Activated gamma-delta T cell treated with Interleukin-2 at 50 U/mL for 16 hours (primary cell): ENCODE measurements at places on chromosomes 16 and 17.
A peak's percentile ranks its signal among the peaks of the same experiment; 100 is the strongest.

DNA sequence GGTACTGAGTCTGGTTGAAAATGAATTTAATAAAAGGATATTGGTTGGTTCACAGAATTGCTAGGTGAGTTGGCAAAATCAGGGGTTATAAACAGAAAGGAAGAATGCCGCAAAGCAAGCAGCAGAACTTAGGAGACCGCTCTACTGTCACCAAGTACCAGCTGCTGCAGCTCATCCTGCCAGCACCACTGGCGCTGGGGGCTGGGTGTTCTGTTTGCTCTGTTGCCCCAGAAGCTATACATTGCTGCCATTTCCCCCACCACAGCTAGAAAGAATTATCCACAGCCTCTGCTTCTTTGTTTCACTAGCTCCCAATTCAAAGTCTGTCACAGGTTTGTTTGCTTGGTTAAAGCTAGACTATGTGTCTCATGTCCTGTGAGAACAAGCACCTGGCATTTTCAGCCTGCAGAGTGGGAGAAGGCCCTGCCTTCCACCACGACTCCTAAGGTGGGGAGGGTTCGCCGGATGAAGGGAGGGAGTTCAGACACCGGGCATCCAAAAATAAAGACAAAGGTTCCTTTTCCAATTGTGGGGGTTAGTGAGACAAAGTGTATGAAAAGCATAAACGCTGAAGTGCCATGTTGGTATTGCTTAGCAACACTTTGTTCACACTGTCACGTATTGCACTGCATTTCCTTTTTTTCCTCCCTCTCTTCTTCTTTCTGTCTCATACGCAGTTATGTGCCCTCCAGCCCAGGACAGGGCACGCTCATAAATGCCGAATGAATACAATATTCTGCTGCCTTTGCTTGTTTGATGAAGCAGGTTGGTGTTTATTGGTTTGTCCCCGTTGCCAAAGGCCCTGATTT, 9.6 kb upstream of the CPD start:
- no peak for DNase-seq

GRCh38 chr17:36089888-36090836, at the start of gene CCL3:
TSS of gene CCL3 (minus strand) at chr17:36090143. CDS start at chr17:36090058, 85 bp downstream.
- no peak for DNase-seq

DNA sequence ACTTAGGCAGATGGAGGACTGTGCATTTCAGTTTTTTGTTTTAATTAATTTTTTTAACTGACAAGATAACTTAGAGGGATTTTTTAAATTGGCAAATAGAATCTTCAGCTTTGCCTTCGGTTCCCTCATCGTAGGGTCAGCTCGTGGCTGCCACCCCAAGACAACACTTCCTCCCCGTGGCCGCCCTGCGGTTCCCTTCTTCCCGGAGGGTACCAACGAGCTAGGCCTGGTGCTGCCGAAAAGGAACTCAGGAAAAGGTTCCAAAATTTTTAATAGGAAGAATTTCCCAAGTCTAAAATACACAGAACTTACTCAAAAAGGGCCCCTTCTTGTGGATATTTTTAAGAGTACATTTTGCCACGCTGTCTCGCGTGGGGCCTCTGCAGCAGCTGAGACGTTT, 210.4 kb upstream of the CHMP6 start:
- no peak for DNase-seq

GRCh38 chr16:85995541-85996423, 96.8 kb downstream of the IRF8 start:
- DNase-seq = no peak

DNA sequence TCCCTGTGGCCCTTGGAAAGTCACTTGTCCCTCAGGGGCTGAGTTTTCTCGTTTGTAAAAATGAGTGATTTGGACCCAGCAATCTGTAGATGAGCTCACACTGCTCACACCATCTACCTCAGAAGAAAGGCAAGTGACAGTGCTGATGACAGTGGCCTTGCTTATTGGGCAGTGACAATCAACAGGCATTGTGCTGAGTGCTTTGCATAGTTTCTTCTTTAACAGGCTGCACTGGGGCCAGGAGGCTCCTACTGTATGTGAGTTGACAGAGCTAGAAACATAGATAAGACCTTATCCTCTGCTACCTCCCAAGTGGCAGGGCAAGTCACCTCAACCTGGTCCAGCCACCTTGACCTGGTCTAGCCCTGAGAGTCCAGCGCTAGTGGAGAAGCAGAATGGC, 29.7 kb upstream of the SLC12A3 start:
- no peak for DNase-seq

DNA sequence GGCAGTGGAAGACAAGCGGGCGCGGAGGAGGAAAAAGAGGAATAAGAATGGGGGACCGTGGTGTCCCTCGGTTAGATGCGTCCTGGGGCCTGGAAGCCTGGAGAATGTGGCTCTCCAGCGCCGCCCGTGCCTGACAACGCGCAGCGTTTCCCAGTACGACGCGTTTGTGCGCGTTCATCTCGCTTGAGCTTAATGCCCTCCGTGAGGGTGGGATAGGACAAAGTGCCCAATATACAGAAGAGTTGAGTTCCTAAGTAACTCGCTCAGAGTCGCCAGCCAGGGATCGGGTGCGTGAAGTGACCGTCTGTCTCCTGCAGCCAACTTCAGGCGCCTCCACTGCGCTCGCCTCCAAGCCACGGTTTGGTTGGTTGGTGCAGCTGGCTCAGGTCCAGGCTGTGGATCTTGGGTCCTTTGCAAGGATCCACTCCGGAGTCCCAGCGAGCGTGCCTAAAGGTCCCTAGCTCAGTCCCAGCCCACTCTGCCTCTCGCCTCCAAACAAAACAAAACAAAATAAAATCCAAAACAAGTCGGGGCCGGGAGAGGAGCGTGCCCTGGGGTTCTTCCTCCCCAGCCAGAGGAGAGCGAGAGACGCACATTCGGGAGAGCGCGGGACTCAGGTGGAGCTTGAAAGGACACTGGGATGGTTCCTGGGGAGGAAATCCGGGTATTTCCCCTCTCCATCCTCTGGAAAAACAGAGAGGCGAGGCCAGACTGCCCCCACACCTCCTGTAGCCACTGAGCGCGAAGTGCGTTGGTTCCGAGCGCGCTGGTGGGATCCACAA, 974 bp downstream of the GALR2 start:
- DNase-seq = no peak

- no peak for DNase-seq
These were observed 102.4 kb downstream of the ENGASE start for GRCh38 chr17:79176792-79177601.

GRCh38 chr17:9533441-9533840, 42.2 kb downstream of the STX8 start:
- no peak for DNase-seq

DNA sequence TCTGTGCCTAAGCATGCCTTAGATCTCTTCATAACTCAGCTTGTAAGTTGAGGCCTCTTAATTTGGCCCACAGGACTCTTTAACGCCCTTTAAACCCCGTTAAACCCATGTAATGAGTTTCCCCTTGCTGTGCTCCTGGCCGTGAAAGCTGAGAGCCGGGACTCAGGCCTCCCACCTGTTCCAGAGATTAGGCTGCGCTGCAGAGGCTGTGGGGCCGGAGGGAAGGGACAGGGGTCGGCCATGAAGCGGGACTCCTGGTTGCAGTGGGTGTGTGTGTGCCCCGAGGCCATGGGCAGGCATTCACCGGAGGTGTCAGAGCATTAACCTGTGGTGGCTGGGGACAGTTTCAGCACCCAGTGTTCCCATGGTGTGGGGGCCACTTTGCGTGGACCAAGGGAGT, 150.8 kb upstream of the IRX3 start:
- DNase-seq = no peak

- DNase-seq = no peak
These were observed 12.5 kb downstream of the FAHD1 start for GRCh38 chr16:1839554-1839953.

GRCh38 chr16:63613701-63614100, 1508.2 kb downstream of the CDH11 start:
- no peak for DNase-seq

DNA sequence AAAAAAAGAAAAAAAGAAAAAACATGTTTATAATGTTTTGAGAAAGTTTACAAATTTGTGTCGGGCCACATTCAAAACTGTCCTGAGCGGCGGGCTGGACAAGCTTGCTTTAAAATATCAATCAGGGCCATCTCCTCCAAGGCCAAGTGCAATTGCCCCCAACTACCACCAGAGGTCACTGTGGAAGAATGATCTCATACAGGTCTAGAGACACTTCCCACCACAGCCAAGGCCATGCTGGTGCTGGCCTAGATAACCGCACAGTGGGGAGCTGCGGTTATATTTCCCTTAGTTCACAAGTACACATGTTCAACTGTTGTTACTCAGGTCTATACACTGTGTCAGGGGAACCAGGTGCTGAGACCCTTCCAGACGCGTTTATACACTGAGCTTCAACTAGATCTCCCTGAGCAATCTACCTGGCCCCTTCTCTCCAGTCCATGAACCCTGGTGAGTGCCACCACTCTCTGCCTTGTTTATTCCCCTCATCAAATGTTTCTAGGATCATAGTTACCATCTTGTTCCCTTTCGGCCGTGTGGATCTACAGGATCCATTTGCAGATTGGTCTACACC, 83.8 kb upstream of the CCL2 start:
- peak; percentile 38 for DNase-seq

DNA sequence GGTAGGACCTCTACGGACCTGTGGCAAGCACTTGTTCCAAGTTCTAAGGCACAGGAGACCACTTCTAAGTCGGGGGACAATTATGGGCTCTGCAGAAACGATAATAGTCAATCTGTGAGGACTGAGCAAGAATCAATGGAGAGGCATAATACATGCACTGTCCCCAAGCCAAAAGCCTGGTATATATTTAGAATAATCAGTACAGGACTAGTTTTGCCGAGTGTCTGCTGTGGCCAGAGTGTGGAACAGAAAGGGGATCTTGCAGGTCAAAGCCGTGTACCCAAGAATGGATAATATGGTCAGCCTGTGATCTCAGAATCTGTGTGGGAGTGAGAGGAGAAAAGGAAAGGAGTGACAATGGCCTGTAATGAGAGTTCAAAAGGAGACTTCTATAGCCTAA, 80.2 kb upstream of the GNAO1 start:
- DNase-seq = no peak

DNA sequence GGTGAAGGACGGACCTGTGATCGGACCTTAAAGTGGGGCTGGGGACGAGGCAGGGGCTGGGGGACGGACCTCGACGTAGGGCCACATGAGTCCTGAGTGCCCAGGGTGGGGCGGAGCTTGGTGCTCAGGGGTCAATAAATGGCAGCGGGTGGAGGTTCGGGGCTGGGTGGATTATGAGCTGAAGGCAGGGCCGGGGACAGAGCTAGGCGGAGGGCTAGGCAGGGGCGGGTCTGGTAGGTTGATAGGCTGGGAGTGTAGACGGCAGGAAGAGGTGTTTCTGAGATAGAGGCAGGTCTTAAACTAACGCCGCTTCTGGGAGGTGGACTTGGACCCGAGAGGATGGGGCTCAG, 733 bp downstream of the CHRNB1 start:
- DNase-seq = peak; percentile 42

- no peak for DNase-seq
These were observed 21.9 kb upstream of the DLX4 start for GRCh38 chr17:49946964-49947584.

- DNase-seq = no peak
These were observed 50.8 kb upstream of the PVALEF start for GRCh38 chr17:81114351-81115093.

- peak; percentile 41 for DNase-seq
These were observed 11.3 kb downstream of the OSBPL7 start for GRCh38 chr17:47810200-47810821.

DNA sequence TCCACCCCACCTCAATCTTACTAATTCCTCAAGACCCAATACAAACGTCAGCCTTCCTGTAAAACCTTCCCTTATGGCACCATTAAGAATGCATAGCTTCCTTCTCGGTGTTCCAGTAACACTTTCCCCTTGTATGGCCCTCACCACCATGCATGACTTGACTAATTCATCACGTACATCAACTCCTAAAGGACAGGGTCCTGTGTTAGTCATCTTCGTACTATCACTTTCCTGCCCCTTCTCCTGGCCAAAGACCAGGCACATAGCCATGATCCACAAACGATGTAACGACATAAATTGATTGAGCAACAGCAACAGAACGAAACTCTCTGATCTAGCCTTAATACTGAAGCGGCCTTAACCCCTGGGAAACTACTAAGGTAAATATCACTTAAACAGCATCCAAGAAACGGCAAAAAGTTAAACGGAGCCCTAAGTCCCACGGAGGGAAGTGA, 612 bp downstream of the PSMD12 start:
- DNase-seq = no peak

GRCh38 chr17:74011966-74012365, 191.5 kb upstream of the RPL38 start:
- no peak for DNase-seq

GRCh38 chr16:83923581-83924365, 24.9 kb downstream of the MLYCD start:
- DNase-seq = no peak

- no peak for DNase-seq
These were observed 3.9 kb upstream of the COL1A1 start for GRCh38 chr17:50205111-50205962.

GRCh38 chr16:23508589-23509440, 1.5 kb downstream of the GGA2 start:
- DNase-seq = no peak

- no peak for DNase-seq
These were observed 34.1 kb downstream of the NQO1 start for GRCh38 chr16:69691980-69692911.

DNA sequence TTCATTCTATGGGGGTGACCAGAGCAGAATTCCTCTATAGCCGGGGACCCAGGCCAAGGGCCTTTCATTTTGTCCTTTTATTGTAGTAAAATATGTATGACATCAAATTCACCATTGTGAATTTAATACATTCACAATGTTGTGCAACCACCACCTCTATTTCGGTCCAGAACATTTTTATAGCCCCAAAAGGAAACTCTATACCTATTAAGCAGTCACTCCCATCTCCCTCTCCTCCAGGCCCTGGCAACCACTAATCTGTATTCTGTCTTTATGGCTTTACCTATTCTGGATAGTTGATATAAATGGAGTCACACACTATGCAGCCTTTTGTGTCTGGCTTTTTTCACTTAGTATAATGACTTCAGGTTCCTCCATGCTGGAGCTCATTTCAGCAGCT, 9.7 kb upstream of the TNS4 start:
- DNase-seq = no peak

GRCh38 chr16:49662569-49662968, 193.3 kb downstream of the ZNF423 start:
- no peak for DNase-seq

DNA sequence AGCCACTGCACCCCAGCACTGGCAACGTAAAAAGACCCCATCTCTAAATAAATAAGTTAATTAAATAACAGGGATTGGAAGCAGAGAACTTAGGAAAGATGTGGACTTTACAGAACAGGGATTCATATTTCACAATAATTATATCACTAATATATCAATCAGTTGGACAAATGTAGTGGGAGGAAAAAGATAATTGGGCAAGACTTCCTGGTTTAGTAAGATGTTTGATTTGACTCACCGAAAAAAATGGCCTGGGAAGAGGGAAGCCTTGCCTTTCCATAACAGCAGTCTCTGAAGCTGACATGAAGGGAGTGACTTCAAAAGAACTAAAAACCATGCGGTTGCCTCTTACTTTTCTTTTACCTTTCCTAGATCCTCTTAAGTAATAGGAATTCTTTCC, 15.2 kb upstream of the C17orf78 start:
- DNase-seq = no peak
